Transverse colon (tissue), 4 donors: ENCODE measurements at places on chromosomes 6 and 20. TPM values are rescaled to one million over a fixed set of nuclear protein-coding genes. Genes with fewer than 3 reads are reported as not detected.
A peak's percentile ranks its signal among the peaks of the same experiment; 100 is the strongest.

Gene RGS17
- total RNA-seq = 0.55 TPM

Gene SUMO4
- 10.2 TPM for total RNA-seq

Gene LHFPL5
- total RNA-seq = not detected

Gene DEF6
- 4.2 TPM for total RNA-seq

Gene LY6G6F
- total RNA-seq = not detected

Gene ERVFRD-1
- not detected for total RNA-seq

Gene SNAI1
- total RNA-seq = 0.32 TPM

Gene EFCAB8
- not detected for total RNA-seq

Gene FLOT1
- 146 TPM for total RNA-seq

Gene PCSK2
- 0.64 TPM for total RNA-seq

Gene CDH4
- total RNA-seq = not detected

Gene FRK
- total RNA-seq = 13.3 TPM

DNA sequence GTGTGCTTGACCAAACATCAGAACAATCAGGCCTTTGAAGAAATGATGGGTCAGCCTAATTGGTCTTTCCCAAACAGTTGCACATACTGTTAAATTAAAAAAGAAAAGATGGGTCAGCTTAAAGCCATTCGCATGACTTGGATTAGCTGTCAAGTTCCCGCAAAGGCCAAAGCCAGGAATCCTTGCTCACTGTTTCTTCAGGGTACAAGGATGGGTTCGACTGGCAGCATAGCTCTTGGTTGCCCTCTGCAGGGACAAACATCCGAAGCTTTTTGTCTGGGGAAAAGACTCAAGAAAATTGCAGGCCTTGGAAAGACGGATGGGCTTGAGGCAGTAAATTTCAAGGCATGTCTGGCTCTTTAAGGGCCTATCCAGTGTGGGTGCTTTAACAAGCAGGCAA lies 168.0 kb downstream of the HDGFL1 start:
- H3K4me1 ChIP-seq = no peaks in the 10 kb centered on the region
- H3K27ac ChIP-seq = peak overlapping the region; percentile 28
- H3K36me3 ChIP-seq = no peaks in the 10 kb centered on the region
- no peaks in the 10 kb centered on the region for H3K27me3 ChIP-seq

DNA sequence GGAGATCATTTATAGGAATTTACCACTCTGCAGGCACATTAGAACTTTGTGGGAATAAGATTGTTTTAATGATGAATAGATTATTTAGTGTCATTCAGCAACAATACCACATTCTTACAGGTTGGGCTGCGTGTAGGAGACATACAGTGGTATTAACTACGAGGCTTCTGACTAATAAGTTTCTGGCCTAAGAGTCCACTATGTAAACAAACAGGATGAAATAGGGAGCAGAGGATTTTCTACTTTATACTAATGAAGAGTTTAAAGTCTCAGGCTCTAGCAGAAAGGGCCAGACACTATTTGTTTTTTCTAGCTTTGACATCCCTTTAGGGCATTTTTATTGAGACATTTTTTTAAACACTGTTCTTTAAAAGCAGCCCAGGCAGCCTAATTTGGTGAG lies 75.6 kb downstream of the SLC24A3 start:
- H3K36me3 ChIP-seq = no peaks in the 10 kb centered on the region
- no peak for DNase-seq
- H3K27ac ChIP-seq = peak overlapping the region; percentile 4
- H3K4me3 ChIP-seq = no peak overlapping the region
- no peaks in the 10 kb centered on the region for H3K27me3 ChIP-seq
- peaks cover 10% of the 10 kb centered on the region for H3K4me1 ChIP-seq

- no peaks in the 10 kb centered on the region for H3K4me1 ChIP-seq
- no peak overlapping the region for H3K4me3 ChIP-seq
- H3K27ac ChIP-seq = no peak overlapping the region
- no peaks in the 10 kb centered on the region for H3K36me3 ChIP-seq
Observed at GRCh38 chr6:89582669-89583325, 55.8 kb downstream of the LYRM2 start.

GRCh38 chr6:154236646-154237301 lies 119.8 kb downstream of the IPCEF1 start:
- no peak overlapping the region for H3K27ac ChIP-seq
- no peak overlapping the region for H3K4me3 ChIP-seq
- no peak for DNase-seq
- H3K36me3 ChIP-seq = no peaks in the 10 kb centered on the region

- no peak overlapping the region for H3K4me3 ChIP-seq
- DNase-seq = no peak
- no peaks in the 10 kb centered on the region for H3K4me1 ChIP-seq
- H3K36me3 ChIP-seq = no peaks in the 10 kb centered on the region
- no peak overlapping the region for H3K27ac ChIP-seq
Observed at GRCh38 chr6:121759370-121759769, 323.9 kb downstream of the GJA1 start.

GRCh38 chr6:80250391-80250997 lies 144.0 kb downstream of the BCKDHB start:
- no peaks in the 10 kb centered on the region for H3K4me1 ChIP-seq
- no peak overlapping the region for H3K4me3 ChIP-seq
- no peaks in the 10 kb centered on the region for H3K36me3 ChIP-seq
- H3K27me3 ChIP-seq = no peaks in the 10 kb centered on the region
- H3K27ac ChIP-seq = no peak overlapping the region
- no peak for DNase-seq

DNA sequence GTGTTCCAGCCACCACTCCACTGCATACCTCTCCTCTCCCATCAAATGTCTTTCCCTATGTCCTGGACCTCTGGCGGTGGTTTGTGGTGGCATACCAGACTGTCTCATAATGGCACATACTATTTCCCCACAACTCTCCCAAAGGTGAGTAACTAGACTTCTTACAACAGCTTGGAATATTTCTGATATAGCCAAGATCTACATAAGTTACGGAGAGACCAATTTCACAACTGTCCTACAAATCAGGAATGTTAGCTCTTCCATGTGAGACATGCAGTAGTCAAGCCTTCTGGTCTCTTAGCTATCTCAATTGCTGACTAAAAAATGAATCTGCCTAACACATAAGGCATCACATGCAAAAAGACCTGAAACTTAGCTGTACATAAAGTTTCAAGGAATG lies 588.9 kb downstream of the RNF144B start:
- no peak for DNase-seq
- no peaks in the 10 kb centered on the region for H3K36me3 ChIP-seq
- H3K4me1 ChIP-seq = peaks cover 4% of the 10 kb centered on the region
- no peak overlapping the region for H3K4me3 ChIP-seq

DNA sequence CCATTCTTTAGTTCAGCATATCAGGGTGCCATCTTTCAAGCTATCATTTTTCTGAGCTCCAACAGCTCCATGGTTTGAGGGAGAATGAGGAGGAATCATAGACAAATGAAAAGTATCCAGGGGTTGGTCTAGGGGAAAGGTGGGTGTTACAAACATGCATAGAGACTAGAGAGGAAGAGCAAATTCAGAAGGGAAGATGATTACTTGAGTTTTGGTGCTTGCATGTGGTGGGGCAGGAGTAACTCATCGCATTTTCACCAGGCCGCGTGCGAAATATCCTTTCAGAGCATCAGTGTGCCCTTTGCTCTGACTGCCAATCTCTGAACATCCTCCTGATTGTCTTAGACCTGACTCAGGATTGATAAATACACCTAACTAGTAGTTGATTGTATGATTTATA lies 7.7 kb upstream of the BICRAL start:
- no peaks in the 10 kb centered on the region for H3K27me3 ChIP-seq
- peak overlapping the region; percentile 63 for H3K27ac ChIP-seq
- H3K36me3 ChIP-seq = no peaks in the 10 kb centered on the region

DNA sequence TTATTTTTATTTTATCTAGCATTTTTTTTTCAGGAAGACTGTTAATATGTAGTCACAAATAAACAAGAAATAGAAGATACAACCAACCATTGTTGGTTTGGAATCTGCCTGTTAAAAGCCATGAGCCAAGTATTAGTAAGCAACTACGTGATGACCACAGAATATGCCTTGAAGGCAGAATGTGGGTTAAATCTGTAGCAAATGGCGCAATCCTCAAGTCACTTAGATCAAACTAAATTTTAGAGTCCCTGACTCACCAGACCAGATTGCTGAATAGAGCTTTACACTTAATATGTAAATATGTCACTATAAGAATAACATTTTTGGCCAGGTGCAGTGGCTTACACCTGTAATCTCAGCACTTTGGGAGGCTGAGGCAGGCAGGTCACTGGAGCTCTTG lies 800.1 kb upstream of the CITED2 start:
- no peaks in the 10 kb centered on the region for H3K36me3 ChIP-seq
- no peak for DNase-seq
- H3K4me1 ChIP-seq = no peaks in the 10 kb centered on the region
- no peak overlapping the region for H3K4me3 ChIP-seq
- no peaks in the 10 kb centered on the region for H3K27me3 ChIP-seq

DNA sequence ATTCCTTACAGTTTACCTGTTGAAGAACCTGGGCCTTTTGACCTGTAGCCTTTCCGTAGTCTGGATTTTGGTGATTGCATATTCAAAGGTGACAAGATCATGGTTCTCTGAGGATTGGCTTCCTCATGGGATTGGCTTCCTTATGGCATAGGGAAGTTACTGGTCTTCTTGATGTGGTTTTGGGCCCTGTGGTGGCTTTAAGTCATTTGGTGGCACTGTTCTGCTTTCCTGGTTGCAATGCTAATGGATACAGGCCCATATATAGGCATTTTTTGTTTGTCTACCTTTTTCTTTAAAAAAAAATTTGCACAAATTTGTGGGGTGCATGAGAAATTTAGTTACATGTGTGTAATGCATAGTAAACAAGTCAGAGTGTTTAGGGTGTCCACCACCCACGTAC lies 185.7 kb downstream of the CDKAL1 start:
- DNase-seq = no peak
- no peaks in the 10 kb centered on the region for H3K36me3 ChIP-seq

GRCh38 chr6:49384904-49385303 lies 78.1 kb downstream of the MMUT start:
- H3K36me3 ChIP-seq = no peaks in the 10 kb centered on the region
- no peaks in the 10 kb centered on the region for H3K4me1 ChIP-seq
- H3K27ac ChIP-seq = no peak overlapping the region

GRCh38 chr6:138225953-138226352 lies 7.7 kb upstream of the PBOV1 start:
- H3K36me3 ChIP-seq = no peaks in the 10 kb centered on the region
- peaks cover 9% of the 10 kb centered on the region for H3K4me1 ChIP-seq
- peak overlapping the region; percentile 69 for H3K27ac ChIP-seq
- no peaks in the 10 kb centered on the region for H3K27me3 ChIP-seq
